ENCODE measurements at places on chromosomes 13 and 19. TPM values are rescaled to one million over a fixed set of nuclear protein-coding genes. Genes with fewer than 3 reads are reported as not detected.

CACNA1A gene
- 5.0 TPM for total RNA-seq

GRIN3B gene
- 0.23 TPM for total RNA-seq

SBK3 gene
- total RNA-seq = not detected

CAMSAP3 gene
- not detected for total RNA-seq

HCST gene
- total RNA-seq = 4.6 TPM

PRR20C gene
- total RNA-seq = not detected

ZNF761 gene
- 9.0 TPM for total RNA-seq

TOMM40 gene
- 46.5 TPM for total RNA-seq

ZNF584 gene
- 19.1 TPM for total RNA-seq

ZNF560 gene
- total RNA-seq = under 0.01 TPM

SIGLEC8 gene
- total RNA-seq = not detected

ZNF575 gene
- total RNA-seq = 0.08 TPM

LRP3 gene
- total RNA-seq = 35.6 TPM

ZNF256 gene
- total RNA-seq = 4.3 TPM

POGLUT2 gene
- total RNA-seq = 6.7 TPM

ZSCAN4 gene
- total RNA-seq = not detected

IGSF23 gene
- 0.08 TPM for total RNA-seq

ASF1B gene
- 4.6 TPM for total RNA-seq

SIGLEC9 gene
- total RNA-seq = not detected

FARP1 gene
- total RNA-seq = 13.8 TPM

OR10H1 gene
- total RNA-seq = not detected

TMEM150B gene
- total RNA-seq = not detected

SEMA6B gene
- total RNA-seq = 1.2 TPM

PRX gene
- 0.90 TPM for total RNA-seq

Data from smooth muscle cell of the coronary artery (primary cell).